ENCODE measurements at places on chromosomes 5 and 9. TPM values are rescaled to one million over a fixed set of nuclear protein-coding genes. Genes with fewer than 3 reads are reported as not detected.

The ARL14EPL gene
- total RNA-seq = 0.69 TPM

The C5orf52 gene
- total RNA-seq = not detected

The LRRC19 gene
- total RNA-seq = not detected

The C6 gene
- total RNA-seq = 0.16 TPM

The UBE2QL1 gene
- under 0.01 TPM for total RNA-seq

The LPAR1 gene
- total RNA-seq = 450 TPM

The JAKMIP2 gene
- total RNA-seq = 1.3 TPM

The SLC45A2 gene
- total RNA-seq = under 0.01 TPM

The PRXL2C gene
- 16.2 TPM for total RNA-seq

The HAND1 gene
- not detected for total RNA-seq

The TAF1L gene
- total RNA-seq = under 0.01 TPM

The NRG2 gene
- 0.32 TPM for total RNA-seq

The PCDHB11 gene
- total RNA-seq = 0.69 TPM
